WTC11 (cell line): ENCODE measurements at places on chromosomes 4 and X. TPM values are rescaled to one million over a fixed set of nuclear protein-coding genes. Genes with fewer than 3 reads are reported as not detected.

The NSUN7 gene
- 24.1 to 30.2 TPM (median 28.9 TPM) in 3 replicates for total RNA-seq

The CRMP1 gene
- total RNA-seq = 109 to 134 TPM (median 110 TPM) in 3 replicates

DNA sequence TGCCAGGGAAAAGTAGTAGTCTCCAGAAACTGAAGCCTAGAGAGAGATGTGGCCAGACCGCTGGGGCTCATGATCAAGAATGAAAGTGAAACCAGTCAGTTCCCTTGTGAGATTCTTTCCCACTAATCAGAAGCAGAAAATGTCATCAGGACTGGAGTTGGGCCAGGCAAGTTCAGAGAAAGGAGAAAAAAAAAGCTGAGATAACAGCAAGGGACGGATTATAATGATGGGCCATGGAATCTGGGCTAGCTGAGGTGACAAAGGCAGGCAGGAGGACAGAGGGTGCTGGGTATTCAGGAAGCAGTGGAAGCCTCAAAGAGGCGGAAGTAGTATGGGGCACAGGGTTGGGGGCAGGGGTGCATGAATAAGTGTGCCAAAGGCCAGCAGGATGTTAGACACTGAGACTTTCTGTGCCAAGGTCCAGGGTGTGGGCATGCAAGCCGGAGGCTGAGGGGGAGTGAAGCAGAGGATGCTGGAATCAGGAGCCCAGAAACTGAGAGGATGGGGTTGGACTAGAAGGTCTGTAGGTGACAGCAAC is 2.5 kb downstream of the CXorf38 start:
- no peaks in the 10 kb centered on the region for H3K27me3 ChIP-seq
- DNase-seq = no peak
- peak overlapping the region; percentile 66 for H3K27ac ChIP-seq
- H3K4me1 ChIP-seq = peaks cover 19% of the 10 kb centered on the region

DNA sequence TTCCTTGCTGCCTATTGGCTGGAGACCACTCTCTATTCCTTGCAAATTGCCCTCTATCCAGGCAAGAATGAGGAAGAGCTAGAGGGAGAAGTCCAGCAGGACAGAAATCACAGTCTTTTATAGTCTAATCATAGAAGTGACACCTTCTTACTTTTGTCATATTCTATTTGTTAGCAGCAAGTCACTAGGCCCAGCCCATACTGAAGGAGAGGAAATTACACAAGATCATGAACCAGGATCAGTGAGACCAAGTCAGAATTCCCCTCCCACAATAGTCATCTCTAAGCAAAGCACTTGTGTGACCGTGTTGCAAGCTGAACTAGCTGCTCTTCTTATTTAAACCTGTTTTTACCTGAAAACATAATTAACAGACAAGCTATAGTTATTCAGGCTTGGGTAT is 317.7 kb downstream of the INPP4B start:
- no peaks in the 10 kb centered on the region; the same call in 1 of the 2 replicates for H3K27me3 ChIP-seq
- no peak for DNase-seq
- no peak overlapping the region for H3K4me3 ChIP-seq
- no peaks in the 10 kb centered on the region for H3K36me3 ChIP-seq
- H3K27ac ChIP-seq = no peak overlapping the region

GRCh38 chrX:114097427-114097826 is 486.5 kb upstream of the HTR2C start:
- H3K27ac ChIP-seq = no peak overlapping the region
- H3K4me3 ChIP-seq = no peak overlapping the region
- DNase-seq = no peak
- peaks cover 3% of the 10 kb centered on the region; the same call in 1 of the 2 replicates for H3K36me3 ChIP-seq
- no peaks in the 10 kb centered on the region; the same call in 1 of the 2 replicates for H3K27me3 ChIP-seq

DNA sequence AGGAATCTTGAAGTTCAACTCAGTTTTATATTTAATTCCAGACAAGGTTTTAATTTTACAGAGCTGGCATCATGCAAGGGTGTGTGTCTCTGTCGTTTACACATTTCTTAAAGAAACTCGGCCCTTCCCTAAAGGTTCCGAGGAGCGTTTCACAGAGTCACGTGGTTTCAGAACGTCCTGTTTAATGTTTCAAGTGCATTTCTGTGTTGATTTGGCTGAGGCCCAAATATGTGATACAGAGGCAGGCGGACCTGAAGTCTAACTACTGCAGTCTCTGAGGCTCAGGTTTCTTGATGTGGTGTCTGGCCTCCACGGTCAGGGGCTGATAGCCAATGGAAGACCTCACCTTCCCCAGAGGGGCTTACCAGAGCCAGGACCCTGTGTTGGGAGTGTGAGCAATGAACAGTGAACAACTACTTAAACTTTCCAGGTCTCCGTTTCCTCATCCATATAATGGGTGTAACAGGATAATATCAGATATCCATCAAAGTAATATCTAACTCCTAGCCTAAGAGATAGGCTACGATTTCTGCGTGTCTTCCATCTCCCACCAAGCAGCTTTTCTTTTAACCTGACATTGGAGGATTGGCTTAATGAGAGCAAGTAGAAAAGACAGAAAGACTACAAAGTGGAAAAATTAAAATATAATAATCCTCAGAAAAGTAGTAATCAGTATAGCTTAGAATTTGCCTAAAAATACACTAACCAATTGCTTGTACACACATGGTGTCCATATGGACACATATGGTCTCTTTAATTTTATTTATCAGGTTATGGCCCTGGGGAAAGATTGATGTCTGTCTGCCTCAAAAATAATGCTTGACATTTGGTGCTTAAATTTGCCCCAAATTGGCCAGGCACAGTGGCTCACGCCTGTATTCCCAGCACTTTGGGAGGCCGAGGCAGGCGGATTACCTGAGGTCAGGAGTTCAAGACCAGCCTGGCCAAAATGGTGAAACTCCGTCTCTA is 50.0 kb upstream of the TRIM2 start:
- peaks cover 71% of the 10 kb centered on the region for H3K27me3 ChIP-seq
- no peak for DNase-seq
- no peak overlapping the region for H3K27ac ChIP-seq
- peaks cover 62% of the 10 kb centered on the region for H3K4me1 ChIP-seq

- no peak overlapping the region for H3K27ac ChIP-seq
- H3K4me3 ChIP-seq = no peak overlapping the region
- no peaks in the 10 kb centered on the region for H3K27me3 ChIP-seq
- no peak for DNase-seq
- no peaks in the 10 kb centered on the region for H3K4me1 ChIP-seq
Observed at GRCh38 chrX:130155564-130155963, 10.1 kb downstream of the AIFM1 start.

DNA sequence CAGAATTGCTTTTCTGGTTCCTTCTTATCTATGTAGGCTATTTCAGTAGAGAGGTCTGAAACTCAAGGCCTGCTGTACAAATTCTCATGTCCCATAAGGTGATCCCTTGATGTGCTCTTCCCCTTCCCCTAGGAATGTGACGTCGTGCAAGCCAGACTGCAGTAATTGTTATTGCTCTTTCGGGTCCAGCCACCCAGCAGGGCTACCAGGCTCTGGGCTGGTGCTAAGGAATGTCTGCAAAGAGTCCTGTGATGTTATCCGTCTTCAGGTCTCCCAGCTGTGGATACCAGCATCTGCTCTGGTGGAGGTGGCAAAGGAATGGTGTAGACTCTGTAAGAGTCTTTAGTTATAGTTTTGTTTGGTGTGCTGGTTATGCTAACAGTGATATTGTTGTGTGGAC is 378.7 kb downstream of the C4orf33 start:
- H3K4me1 ChIP-seq = peaks cover 3% of the 10 kb centered on the region
- no peak overlapping the region for H3K4me3 ChIP-seq
- no peaks in the 10 kb centered on the region for H3K27me3 ChIP-seq
- DNase-seq = peak; percentile 13
- no peak overlapping the region for H3K27ac ChIP-seq

GRCh38 chr4:143616771-143617170 is 83.7 kb downstream of the FREM3 start:
- H3K36me3 ChIP-seq = no peaks in the 10 kb centered on the region
- H3K27ac ChIP-seq = no peak overlapping the region

GRCh38 chr4:114597410-114598115 is 1.0 kb upstream of the UGT8 start:
- H3K36me3 ChIP-seq = peaks cover 36% of the 10 kb centered on the region
- peaks cover 5% of the 10 kb centered on the region for H3K27me3 ChIP-seq
- H3K4me3 ChIP-seq = no peak overlapping the region; the same call in none of the 2 replicates
- DNase-seq = no peak
- H3K27ac ChIP-seq = peak overlapping the region; percentile 58; the same call in 1 of the 2 replicates

DNA sequence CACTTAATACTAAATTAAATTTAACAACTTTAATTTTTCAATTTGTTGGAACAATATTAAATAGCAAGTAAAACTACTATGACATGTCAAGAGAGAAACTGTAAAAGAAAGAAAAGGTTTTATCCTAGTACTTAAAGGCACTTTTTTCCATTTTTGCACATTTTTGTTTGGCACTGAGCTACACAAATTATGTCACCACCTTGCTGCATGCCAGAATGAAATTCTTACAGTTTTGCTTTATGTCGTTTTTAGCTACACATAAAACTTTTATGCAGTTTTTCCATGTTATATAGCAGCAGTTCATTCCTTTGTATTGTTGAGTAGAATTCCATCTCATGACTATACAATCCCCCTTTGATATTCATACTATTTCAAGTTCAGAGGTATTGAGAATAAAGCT is 99.1 kb upstream of the RXFP1 start:
- no peaks in the 10 kb centered on the region for H3K4me1 ChIP-seq
- H3K36me3 ChIP-seq = no peaks in the 10 kb centered on the region
- H3K4me3 ChIP-seq = no peak overlapping the region
- H3K27ac ChIP-seq = no peak overlapping the region
- no peak for DNase-seq
- no peaks in the 10 kb centered on the region for H3K27me3 ChIP-seq

DNA sequence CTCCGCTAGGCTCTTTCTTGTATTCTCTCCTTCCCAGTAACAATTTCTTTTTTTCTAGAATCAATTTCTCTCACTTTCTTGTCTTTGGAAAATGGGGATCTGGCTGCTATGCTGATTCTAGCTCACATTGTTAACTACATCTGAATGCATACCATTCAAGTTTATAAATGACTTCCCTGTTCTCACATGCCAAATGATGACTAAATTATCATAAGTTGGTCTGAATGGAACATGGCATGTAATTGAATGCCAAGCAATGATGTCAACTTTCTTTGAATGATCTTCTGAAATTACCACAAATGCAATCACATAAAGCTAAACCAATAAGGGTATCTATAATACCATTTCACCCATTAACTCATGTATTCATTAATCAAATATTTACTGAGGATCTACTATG is 2.7 kb upstream of the ITM2A start:
- H3K4me3 ChIP-seq = no peak overlapping the region
- no peaks in the 10 kb centered on the region for H3K27me3 ChIP-seq
- H3K36me3 ChIP-seq = no peaks in the 10 kb centered on the region
- DNase-seq = no peak

DNA sequence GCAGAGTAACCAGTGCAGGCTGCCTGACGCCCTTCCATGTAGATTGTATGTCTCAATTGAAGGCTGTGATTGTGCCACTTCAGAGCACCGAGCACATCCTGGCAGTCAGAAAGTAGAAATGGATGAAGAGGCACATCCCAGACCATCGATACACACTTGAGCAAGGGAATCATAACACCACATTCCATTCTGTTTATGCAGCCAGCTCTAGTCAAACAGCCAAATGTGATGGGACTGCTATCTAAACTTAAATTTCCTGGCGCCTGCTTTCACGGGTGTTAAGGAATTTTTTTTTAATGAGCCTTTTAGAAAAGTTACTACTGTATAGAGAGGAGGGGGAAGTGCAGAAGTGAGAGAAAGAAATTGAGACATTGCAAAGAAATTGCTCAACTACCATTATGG is 84.4 kb downstream of the PPARGC1A start:
- no peaks in the 10 kb centered on the region for H3K27me3 ChIP-seq
- H3K27ac ChIP-seq = no peak overlapping the region
- no peaks in the 10 kb centered on the region for H3K36me3 ChIP-seq
- H3K4me1 ChIP-seq = no peaks in the 10 kb centered on the region
- no peak overlapping the region for H3K4me3 ChIP-seq

- H3K27me3 ChIP-seq = no peaks in the 10 kb centered on the region
- no peak for DNase-seq
- no peaks in the 10 kb centered on the region for H3K4me1 ChIP-seq
- no peaks in the 10 kb centered on the region for H3K36me3 ChIP-seq
Observed at GRCh38 chrX:153502131-153502530, 7.4 kb downstream of the BGN start.
